ENCODE measurements at places on chromosomes 4 and X.

DNA sequence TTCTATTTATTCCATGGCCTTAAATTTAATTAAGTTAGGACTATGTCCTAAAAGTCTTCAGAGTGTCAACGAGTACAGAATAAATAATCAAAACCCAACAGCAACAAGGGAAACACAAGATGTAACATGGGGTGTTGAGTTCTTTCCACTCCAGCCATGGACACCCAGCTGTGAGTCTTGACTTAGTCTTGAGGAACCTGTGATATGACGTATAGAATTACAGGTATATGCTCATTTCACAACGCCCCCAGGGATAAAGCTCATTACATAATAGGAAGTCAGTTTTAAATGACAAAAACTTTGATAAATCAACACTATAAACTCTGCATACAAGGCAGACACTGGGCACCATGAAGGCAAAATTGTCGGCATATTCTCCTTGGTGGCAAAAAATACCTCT lies 200.0 kb upstream of the CASK start:
- no peak for DNase-seq

GRCh38 chrX:38271154-38271716 lies 50.6 kb upstream of the SRPX start:
- DNase-seq = no peak

DNA sequence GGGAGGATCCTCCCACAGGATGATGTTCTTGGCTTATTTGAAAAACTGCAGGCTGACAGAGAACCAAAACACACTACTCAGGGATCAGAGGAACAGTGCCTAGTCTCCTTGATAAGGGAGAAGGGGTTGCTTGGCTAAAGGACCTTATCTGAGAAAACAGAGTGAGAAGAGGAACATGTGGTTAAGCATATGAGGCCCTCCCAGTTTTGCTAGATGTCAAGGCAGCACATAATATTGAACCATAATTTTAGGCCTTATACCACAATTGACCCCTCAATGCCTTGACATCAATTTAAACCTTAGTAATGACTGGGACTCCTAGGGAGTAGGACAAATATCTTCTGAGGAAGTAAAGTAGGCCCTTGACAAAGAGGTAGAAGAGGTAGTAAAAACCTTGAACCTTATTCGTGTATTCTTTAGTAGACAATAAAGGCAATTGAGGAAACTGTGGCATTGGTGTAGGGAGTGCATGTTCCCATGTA lies 79.3 kb downstream of the TEX13C start:
- DNase-seq = no peak

- no peak for DNase-seq
Measured at GRCh38 chr4:87051121-87051713, 116.4 kb downstream of the AFF1 start.

DNA sequence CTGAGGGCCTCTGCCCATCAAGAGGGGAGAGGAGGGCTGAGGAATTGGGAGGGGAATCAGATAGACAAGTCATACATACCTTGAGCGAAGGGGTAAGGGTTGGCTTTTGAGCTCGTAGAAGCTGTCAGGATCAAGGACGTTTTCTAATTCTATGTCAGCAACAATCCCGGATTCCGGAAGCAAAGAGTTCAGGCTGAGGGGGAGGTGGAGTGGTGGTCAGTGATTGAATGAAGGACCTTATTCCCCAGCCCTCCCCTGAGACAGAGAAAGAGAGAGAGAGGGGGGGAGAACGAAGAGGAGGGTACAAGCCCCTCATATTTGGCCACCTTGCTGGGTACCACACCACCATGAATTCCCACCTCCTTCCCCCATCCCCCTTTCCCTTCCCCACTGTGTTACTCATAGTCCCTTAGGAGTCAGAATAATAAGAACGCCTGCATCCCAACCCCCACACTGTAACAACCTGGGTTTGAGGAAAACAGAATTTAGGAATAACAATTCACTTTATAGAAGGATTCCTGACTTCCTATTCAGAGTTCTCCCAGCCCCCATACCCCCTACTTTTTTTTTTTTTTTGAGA lies 2.7 kb downstream of the TFE3 start:
- no peak for DNase-seq

DNA sequence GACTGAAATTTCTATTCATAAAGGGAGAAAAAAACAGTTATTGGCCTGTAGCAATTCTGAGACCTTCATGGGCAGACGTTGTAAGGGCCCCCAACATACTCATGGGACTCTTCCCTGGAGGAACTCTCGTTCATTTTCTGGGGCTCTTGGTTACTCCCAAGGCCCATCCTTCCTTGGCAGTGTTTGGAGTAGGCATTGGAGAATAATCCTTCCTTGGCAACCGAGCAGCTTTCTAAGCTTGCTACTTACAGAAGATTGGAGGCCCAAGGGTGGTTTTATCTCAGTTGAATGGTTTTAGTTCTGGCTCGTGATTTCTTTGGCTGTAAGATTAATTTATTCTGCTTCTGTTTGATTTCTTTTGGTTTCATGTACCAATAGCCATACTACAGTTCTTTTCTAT lies 50.4 kb downstream of the ALG13 start:
- DNase-seq = no peak

DNA sequence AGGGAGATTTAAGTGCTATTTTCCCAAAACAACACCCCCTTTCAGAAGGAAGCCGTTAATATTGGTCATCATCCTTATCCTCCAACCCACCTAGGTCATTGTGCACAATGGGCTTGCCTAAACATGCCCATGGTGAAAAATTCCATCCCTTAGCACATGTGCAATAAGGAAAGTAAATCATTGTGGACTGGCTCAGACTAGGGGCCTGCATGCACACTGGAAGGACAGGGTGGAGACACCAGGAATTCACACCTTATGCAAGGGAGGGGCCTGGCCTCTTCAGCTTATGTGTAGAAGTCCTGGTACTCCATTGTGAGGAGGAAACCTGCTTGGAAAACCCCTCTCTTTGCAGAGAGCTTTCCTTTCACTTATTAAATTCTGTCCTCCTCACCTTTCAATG lies 311.4 kb upstream of the NDST4 start:
- DNase-seq = no peak

GRCh38 chr4:105963461-105964400 lies 68.5 kb downstream of the NPNT start:
- no peak for DNase-seq

DNA sequence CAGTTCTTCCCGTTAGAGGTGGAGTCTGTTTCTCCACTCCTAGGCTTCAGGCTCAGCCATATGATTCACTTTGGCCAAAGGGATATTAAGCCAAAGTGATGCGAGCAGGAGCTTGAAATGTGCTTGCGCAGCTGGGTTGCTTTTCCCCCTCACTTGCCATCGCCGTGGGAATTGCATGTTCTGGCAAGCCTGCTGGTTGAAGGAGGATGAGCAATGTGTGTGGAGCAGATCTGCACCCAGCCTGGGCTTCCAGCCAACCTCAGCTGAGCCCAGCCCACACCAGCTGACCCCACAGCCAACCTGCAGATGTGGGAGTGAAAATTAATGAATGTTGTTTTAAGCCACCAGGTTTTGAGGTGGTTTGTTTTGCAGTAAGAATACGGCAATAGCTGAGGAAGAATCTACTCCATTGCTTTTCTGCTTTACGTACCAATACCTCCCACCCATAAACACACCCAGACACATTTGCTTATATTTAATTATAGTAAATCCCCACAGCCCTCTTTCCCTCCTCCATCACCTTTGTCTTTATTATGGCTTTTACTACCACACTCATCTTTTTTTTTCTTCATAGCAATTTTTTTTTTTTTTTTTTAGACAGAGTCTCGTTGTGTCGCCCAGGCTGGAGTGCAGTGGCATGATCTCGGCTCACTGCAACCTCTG lies 132.8 kb upstream of the FUNDC1 start:
- no peak for DNase-seq

DNA sequence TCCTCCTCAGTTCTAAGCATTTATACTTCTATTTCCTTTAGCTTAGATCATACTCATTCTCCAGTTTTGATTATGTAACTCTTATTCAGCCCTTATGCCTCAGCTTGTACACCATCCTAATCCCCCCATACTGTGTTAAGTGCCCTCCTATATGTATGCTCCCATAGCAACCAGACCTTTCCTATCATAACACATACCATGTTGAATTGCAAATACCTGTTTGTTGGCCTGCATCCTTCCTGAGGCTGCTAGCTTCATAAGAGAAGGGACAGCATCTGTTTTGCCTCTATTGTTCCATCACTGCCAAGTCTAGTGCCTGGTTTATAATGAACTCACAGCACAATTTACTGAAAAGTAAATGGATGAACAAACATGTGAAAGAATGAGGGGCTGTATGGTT lies 443.7 kb downstream of the CENPC start:
- DNase-seq = no peak

DNA sequence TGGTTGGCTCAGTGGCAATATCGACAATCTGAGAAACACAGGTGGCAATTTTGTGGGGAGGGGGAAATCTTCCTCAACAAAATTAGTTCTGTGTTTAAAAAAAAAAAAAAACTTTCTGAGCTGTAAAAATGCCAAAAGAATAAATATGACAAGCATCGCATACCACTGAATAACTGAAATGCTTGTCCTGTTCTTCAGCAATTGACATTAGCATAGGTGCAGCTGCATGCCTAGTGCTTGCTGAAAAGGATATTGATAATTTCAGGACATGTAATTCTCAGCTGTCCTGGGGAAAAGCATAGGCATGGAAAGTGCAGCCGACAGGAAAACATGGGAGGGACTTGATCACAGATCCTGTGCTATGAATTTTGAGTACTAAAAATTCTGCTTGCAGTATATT lies 147.2 kb downstream of the SOWAHB start:
- DNase-seq = no peak

DNA sequence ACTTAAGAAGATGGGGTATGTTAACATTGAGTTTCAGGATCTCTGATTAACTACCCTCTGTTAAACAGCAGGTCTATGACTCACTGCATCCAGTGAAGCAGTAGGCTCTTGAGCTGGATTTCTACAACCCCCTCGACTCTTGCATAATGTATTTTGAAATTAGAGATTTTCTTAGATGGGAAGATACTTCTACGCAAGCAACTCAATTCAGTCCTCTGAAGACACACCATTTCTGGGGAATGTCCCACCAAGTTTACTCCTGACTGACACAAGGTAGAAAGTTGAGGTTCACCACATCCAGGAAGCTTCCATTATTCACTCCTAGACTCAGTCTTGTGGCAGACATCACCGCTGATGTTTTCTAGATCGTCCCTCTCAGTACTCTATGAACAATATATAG lies 12.9 kb downstream of the PALLD start:
- no peak for DNase-seq

- no peak for DNase-seq
Measured at GRCh38 chr4:184668511-184669114, 19.1 kb downstream of the PRIMPOL start.

DNA sequence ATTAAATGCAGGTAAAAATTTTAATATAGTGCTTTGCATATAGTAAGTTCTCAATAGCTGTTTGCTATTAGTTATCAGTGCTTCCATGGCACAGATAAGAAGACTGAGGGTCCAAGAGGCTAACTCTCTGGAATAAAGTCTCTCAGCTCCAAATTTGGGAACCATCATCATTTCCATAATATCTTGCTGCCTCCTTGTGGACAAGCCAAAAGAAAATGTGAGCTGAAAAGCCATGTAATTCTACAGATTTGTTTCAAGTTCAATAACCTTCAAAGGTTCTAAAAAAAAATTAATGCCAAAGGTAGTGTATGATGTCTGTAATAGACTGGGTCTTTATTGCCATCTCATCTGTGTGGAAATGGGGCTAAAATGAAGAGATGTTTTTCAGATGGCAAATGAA lies 136.9 kb upstream of the VCX start:
- no peak for DNase-seq

GRCh38 chr4:55979562-55979961 lies 30.8 kb downstream of the CEP135 start:
- DNase-seq = no peak

DNA sequence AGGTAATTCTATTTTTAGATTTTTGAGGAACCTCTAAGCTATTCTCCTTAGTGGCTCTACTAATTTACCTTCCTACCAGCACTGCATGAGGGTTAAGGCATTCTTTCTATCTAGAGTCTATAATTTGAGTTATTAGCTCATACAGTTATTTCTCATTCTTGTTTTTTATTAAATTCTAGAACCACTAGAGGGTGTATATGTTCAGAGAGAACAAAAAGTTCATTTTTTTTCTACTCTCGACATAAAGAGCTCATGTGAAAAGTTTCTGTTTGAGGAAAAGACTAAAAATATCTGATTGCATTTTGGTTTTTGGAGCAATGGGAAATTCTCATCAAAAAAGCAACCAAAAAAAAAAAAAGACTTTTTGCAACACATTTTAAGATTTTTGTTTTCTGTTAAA lies 57.0 kb upstream of the LRAT start:
- no peak for DNase-seq

DNA sequence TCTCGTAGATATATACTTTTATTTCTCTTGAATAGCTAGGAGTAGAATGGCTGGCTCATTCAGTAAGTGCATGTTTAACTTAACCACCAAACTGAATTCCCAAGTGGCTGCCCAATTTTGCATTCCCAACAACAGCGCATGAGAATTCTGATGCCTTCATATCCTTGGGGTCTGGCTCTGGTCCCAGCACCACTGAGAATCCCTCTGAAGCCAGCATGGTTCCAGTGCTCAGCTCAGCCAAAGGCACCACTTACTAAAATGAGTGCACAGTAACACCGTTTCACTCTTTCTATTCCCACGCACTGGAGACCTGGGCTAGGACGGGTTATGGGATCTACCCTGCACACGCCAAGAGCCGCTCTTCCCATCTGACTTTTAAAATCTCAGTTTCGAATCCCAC lies 60.4 kb downstream of the CASP3 start:
- DNase-seq = no peak

- DNase-seq = no peak
Measured at GRCh38 chrX:30680618-30681017, 27.4 kb downstream of the GK start.

DNA sequence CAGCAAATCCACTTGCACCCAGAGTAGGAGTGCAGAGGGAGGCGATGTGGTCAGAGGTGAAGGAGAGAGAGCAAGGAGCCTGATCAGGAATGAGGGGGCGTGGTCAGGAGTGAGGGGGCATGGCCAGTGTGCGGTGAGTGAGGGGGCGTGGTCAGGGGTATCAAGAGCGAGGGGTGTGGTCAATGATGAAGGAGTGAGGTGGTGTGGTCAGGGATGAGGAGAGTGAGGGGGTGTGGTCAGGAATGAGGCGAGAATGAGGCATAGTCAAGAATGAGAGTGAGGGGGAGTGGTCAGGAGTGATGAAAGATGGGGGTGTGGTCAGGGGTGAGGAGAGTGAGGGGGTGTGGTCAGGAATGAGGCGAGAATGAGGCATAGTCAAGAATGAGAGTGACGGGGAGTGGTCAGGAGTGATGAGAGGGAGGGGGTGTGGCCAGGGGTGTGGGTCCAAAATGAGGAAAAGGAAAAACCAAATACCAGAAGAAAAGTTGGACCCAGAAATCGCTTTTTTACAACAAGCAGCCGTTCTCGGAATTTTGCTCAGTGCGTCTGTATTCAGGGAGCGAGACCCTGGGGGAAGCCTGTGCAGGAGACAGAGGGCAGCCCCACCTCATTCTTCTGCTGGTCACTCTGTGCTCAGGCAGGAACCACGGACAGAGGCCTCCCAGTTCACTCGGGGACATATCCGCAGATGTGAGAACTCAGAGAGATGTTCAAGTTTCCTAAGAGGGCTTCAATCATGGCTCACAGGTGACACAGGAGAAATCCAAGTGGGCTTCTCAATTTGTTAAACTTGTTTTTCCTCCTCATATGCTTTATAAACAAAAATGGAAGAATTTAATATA lies 47.5 kb downstream of the MAGEA1 start:
- no peak for DNase-seq

GRCh38 chrX:6225911-6226595 lies 2.6 kb downstream of the NLGN4X start:
- DNase-seq = no peak

- no peak for DNase-seq
Measured at GRCh38 chr4:61657016-61657415, 456.9 kb downstream of the ADGRL3 start.

GRCh38 chr4:76562161-76562560 lies 127.1 kb downstream of the SHROOM3 start:
- no peak for DNase-seq
